OCI-M1 (cell line): ENCODE measurements at places on chromosomes 12 and 14.
A peak's percentile ranks its signal among the peaks of the same experiment; 100 is the strongest.

GRCh38 chr12:109626378-109627115 lies 53.0 kb downstream of the MVK start:
- no peak for DNase-seq

- DNase-seq: no peak
These were observed 469.1 kb downstream of the PRKD1 start for GRCh38 chr14:29458547-29458946.

- DNase-seq: peak; percentile 21
These were observed 13.9 kb downstream of the EVL start for GRCh38 chr14:100078997-100079725.

GRCh38 chr12:120890963-120891362 lies 13.2 kb downstream of the SPPL3 start:
- no peak for DNase-seq

DNA sequence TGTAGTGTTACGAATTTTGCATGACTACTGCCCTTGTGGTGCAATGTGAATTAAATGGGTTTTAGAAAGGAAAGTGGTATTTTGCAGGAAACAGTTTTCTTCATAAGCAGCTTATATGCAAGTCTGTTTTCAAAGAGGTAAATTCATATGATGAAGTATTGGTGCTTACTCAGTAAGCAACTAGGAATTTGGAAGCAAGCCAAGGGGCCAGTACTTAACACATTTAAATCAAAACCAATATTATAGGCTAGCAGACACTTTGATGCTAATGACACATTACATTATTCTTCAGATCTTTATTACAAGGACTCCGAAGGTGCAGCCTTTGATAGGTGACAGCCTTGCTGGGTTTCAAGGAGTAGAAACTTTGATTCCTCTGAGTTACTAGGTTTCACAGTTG lies 23.1 kb downstream of the MGAT4C start:
- no peak for DNase-seq

DNA sequence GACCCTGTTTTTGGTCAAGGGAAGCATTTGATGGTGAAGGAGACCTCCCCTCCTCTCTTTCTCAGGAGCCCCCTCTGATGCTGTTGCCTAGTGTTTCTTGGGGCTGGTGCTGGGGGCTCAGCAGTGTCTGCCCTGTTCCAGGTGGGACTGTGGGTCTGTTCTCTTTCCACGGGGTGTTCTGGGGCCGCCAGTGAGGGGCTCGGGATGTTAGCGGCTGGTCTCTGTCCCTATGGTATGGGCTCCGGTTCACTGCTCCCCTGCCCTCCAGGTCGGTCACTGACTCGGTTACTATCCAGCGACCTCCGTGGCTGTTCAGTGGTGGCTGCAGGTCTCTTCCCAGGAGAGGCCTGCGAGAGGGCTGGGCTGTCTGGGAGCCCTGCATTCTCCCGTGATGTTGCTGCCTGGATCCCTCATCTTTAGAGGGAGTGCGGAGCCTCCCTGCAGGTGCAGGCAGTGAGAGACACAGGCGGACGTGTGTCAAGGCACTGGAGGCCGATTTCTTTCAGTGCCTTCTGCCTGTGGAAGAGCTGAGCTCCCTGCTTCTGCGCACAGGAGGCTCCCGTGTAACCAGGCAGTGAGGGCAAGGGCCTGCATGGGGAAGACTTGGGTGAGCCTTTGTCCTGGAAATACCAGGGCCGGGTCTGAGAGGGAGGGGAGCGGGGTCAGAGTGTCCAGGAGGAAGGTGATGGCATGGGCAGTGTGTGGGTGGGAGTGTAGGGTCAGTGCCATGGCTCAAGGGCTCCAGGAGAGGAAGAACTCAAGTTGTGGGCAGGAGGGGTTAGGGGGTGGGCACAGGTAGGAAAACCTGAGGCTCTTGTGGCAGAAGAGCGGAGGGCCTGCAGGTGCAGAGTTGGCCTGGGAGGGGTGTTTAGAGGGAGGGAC lies 362.6 kb downstream of the TMEM121 start:
- DNase-seq: no peak
